ENCODE measurements at places on chromosomes 4 and X.

DNA sequence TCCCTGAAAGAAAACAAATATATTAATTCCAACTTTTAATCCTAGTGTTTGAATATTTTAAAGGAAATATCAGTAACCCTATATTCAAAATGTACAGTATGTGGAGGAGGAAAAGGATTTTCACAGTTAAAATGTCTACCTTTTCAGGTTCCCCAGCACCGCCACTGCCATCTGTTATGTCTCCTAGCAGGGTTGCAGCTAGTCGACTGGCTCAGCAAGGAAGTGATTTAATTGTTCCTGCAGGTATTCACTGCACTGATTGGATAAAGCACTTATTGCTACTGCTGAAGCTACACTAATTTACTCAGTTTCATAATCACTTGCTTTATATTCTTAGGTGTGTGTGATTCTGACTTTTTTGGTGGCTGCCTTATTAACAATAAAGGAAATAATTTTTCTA, 65.5 kb upstream of the FHDC1 start:
- no peak for DNase-seq

DNA sequence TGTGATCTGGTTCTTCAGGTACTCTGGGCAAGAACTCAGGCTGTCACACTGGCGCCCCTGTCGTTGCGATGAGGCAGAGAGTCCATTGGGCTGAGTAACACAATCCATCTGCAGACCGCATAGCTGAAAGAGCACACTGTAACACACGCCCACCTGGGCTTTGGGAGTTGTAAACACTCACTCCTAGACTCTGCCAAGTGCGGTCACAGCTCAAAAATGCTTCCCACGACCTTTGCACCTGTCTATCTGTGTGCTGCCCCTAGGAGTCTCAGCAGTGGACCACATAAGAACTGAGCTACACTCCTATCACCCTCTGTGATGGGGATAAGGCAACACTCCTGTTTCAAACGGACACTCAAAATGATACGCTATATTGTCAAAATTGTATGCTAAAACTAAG, 2028.3 kb downstream of the PCDH7 start:
- DNase-seq = no peak

DNA sequence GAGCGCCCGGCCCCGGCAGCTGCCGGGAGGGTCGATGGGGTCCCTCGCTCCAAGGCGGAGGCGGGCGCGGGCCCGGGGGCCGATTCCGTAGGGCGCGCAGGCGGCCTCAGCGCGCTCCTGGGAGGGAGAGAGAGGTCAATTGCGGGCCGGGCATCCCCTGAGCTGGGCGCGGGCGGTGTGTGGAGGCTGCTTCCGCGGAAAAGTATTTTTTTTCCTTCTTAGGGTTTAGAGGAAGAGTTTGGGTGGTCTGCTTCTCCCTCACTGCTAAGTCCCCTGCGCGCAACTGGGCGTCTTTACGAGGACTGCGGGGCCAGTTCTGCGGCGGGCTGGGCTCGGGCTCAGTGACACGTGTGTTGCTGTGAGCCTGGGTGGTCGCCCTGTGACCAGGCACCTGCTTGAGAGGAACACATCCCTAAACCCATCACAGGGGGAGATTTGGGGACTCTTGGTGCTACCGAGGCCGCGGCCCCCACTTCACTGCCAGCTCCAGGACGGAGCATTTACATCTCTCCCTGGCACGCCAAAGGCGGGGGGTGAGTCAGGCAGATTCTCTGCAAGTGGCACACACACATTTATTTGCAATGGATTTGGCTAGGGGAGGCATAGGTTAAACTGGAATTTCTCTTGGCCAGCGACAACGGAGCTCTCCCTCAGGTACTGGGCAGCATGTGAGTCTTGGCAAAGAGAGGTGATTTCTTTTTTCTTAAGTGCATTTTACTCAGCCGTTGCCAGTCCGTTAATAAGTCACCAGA, 151.2 kb upstream of the SLC4A4 start:
- DNase-seq = no peak

GRCh38 chr4:62644372-62644771, 1444.2 kb downstream of the ADGRL3 start:
- DNase-seq = no peak

DNA sequence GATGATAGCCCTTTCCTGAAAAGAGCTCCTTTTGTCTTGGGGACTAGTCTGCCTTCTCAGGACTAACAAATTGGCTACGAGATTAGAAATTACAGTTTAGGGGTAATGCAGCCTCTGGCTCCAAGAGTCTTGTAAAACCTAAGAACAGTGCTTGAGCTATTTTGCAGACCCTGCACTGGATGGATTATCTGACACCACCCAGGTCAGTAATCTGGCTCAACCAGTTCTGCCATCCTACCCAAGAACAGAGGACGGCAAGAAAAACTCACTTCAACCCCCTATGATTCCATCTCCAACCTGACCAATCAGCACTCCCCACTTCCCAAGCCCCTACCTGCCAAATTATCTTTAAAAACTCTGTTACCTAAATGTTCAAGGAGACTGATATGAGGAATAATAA, 225.1 kb downstream of the FAM47A start:
- no peak for DNase-seq

DNA sequence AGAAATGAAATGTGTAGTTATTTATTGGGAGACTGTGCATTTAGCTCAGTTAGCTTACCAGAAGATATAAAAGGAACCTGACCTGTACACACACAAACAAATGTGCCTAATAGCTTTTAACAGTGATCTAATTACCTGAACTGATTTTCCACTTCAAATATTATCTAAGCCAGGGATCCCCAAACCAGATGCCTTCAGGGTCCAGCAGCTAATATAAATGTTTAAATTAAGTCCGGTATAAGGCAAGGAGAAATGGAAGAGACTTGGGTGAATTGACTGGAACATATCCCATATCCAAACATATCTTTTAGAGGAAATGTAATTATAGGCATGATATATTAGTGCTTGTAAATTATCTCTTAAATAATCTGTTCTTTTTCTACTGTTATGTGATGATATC, 66.7 kb downstream of the CNKSR2 start:
- no peak for DNase-seq

- no peak for DNase-seq
These were observed 22.5 kb downstream of the PPA2 start for GRCh38 chr4:105451346-105451745.

GRCh38 chr4:67725132-67725531, 24.2 kb upstream of the UBA6 start:
- no peak for DNase-seq

DNA sequence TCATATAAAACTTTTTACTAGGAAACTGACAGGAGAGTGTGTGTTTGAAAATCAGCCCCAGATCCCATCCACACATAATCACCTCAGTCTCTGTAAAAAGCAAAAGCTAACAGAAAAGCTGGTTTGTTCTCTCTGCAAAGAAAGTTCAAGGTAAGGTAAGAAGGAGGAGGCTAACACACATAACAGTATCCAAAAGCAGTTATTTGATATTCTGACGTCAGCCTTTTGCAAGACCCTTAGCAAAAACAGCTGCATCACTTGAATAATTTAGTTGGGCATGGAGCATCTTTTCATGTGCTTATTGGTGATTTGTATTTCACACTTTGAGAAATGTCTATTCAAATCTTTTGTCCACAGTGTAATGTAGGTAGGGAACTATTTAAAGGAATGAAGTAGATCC, 5.5 kb downstream of the TCEAL9 start:
- no peak for DNase-seq

GRCh38 chr4:133320576-133321170, 171.6 kb downstream of the PCDH10 start:
- DNase-seq = no peak

GRCh38 chr4:26135331-26135730, 185.5 kb upstream of the RBPJ start:
- DNase-seq = no peak

- no peak for DNase-seq
These were observed 65.9 kb downstream of the HHIP start for GRCh38 chr4:144711700-144712456.

DNA sequence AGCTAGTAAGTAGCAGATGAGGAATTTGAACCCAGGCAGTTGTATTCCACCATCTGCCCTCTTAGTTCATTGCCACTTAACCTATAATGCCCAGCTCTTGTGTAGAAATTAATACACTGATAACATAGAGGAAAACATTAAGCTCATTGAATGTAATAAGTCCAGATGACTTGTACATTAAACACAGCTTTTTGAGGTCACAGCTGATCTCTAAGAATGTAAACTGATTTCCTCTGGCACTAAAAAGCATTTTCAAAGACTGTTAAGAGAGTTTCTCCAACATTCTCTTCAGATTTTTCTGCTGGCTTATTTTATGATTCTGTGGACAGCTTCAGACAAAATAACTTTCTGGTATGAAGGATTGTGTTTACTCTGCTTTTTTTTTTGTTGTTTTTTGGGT, 42.7 kb downstream of the HPRT1 start:
- no peak for DNase-seq

GRCh38 chrX:33126469-33126868, 84.9 kb downstream of the DMD start:
- DNase-seq = no peak

- DNase-seq = no peak
These were observed 160.5 kb downstream of the TBX22 start for GRCh38 chrX:80174925-80175574.

DNA sequence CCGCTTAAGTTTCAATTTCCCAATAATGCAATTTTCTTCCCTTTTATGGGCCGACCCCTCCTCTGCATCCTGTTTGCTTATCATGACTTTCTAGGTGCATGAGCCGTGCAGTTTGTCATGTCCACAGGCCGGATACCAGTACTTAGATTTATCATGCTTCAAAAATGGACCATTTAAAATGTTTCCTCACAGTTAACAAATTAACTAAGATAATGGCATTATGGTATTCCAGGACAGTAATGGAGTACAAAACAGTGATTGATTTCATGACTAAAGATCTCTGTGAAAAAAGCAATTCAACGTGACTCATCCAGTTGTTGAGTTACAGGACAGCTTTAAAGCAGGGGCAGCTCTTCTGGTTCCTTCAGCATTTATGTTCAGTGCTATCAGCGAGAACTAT, 23.0 kb downstream of the SNX25 start:
- DNase-seq = no peak

- no peak for DNase-seq
These were observed 330.6 kb upstream of the F9 start for GRCh38 chrX:139199933-139200332.

- DNase-seq = no peak
These were observed 97.1 kb downstream of the REELD1 start for GRCh38 chr4:146311238-146311970.

DNA sequence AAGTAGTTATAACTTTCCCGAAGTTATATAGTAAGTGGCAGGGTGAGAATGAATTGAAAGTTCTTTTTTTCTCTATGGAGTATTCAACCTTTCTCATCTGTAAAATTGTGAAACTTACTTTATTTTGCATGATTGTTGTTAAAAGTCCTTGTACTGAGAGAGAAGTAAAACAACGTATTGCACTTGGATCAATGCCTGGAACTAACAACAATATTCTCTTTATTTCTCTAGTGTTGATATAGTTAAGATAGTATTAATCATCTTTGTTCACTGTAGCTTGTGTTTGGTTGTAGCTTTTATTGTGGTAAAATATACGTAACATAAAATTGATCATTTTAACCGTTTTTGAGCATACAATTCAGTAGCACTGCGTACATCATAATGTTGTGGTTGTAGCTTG, 48.7 kb downstream of the STIM2 start:
- DNase-seq = no peak

- no peak for DNase-seq
These were observed 174.4 kb downstream of the FHIP1A start for GRCh38 chr4:151583157-151583914.

- no peak for DNase-seq
These were observed 48.2 kb downstream of the TMEM156 start for GRCh38 chr4:38983787-38984598.

All from effector CD4-positive, alpha-beta T cell (primary cell).